ENCODE measurements at places on chromosomes 6 and 20.

GRCh38 chr6:100952006-100952405 lies 70.9 kb upstream of the ASCC3 start:
- no peak for DNase-seq

DNA sequence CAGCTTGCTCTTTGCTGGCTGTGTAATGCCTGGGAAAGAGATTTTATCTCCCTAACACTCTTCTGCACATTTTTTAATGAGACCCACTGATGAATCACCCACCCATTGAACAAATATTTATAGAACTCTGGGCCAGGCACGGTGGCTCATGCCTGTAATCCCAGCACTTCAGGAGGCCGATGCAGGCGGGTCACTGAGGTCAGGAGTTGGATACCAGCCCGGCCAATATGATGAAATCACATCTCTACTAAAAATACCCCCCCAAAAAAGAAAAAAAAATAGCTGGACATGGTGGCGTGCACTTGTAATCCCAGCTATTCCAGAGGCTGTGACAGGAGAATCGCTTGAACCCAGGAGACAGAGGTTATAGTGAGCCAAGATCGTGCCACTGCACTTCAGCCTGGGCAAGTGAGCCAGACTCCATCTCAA lies 82.1 kb upstream of the SIRPA start:
- DNase-seq: no peak

- DNase-seq: no peak
Measured at GRCh38 chr20:47730744-47731143, 54.5 kb downstream of the SULF2 start.

DNA sequence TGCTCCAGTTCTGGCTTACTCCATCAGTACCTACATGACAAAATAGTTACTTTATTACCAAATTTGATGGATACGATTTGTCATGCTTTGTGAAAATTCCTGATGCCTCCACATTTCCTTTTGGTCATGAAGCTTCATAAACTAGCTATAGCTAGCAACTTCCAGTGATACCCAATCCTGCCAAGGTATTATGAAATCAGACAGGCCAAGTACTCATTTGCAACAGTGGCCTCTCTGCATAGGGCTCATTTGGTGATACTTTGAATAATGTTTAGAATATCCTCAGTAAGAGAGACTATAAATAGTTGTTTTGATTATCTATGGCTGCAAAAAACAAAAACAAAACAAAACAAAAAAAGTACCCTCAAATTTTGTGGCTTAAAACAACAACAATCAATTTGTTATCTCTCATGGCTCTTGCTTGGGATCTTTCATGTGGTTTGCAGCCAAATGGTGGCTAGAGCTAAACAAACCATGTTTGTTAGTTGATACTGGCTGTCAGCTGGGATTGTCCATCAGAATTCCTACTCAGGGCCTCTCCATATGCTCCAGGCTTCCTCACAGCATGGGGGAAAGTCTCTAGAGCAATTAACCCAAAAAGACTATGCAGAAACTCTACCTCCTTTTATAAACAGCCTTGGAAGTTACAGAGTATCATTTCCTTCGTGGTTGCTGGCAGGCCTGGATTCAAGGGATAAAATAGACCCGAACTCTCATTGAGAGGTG lies 10.1 kb upstream of the PRL start:
- DNase-seq: no peak

DNA sequence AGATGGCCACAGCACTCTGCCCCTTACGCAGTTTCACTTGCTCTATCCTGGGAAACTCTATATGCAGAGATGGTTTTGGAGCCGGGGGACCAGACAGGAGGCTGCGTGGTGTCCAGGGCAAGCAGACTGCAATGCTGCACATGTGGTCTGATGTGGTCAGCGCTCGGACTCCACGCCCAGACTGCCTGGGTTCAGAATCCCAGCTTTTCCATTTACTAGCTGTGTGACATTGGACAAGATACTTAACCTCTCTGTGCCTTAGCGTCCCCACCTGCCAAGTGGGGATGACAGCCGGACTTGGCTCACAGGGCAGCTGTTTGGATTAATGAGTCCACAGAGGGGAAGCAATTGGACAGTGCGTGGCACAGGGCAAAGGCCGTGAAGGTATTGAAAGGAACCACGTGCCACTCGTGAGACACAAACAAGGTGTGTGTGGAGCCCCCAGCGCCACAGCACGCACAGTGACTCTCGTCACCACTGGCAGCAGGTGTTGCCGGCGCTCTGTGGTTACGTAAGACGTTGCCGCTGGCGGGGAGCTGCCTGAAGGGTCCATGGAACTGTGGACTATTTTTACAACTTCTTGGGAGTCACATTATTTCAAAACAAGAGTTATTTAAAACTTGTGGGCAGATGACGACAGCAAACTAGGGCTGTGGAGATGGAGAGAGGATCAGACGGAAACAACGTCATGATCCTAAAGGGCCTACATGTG lies 201.4 kb downstream of the PREX1 start:
- DNase-seq: peak; percentile 16

DNA sequence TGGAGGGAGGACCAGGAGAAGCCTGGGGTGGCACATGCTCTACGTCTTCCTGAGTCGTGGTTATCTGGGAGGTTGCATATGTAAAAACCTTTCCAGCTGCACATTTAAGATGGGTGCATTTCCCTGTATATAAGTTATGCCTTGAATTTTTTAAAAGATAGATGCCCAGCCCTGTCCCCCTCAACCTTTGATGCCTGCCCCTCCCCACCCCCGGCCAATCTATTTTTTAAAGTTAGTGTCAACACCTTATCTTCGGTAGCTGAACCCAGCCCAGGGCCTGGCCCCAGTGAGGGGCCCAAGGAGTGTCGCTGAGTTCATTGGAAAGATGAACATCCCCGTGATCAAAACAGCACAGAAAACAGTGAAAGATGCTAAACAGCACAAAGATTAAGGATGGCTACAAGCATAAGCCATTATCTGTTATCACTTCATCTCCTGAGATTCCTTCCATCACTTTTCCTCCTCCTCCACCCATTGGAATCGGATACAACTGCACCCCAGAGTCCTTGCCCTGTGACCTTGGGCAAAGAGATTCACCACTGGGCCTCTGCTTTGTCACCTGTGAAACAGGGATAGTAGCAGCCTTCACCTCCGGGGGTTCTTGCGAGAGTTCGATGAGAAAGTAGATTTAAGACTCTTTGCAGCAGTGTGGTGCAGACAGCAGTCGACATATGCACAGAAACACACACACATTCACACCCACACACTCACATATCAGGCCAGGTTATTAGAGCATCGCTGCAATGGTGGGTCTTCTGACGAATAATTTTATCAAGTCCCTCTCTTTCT lies 47.5 kb downstream of the SIRPA start:
- no peak for DNase-seq

- DNase-seq: peak; percentile 66
Measured at GRCh38 chr6:130322673-130323268, 43.0 kb upstream of the TMEM200A start.
